ENCODE measurements at places on chromosomes 6 and 20.

DNA sequence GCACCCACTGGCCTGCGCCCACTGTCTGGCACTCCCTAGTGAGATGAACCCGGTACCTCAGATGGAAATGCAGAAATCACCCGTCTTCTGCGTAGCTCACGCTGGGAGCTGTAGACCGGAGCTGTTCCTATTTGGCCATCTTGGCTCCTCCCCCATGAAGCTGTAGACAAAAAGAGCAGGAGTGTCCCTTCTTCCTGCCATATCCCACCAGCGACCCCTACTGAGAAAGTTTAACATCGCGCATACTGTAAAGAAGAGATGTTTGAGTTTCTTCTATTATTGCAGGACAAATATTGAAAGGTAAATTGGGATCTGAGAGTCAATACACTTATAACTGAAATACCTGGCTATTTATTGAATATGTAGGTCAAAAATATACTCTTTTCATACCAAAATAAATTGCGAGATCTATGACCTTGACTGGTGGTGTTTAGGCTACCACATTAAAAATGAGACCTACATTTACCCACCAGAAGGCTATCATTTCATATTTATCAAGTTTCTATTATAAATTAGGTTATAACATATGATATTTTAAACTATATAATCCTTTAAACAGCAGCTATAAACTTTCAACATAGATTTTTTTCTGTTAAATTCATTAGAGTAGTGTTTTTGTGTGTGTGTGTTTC, 586.3 kb downstream of the HTR1B start:
- DNase-seq = no peak

DNA sequence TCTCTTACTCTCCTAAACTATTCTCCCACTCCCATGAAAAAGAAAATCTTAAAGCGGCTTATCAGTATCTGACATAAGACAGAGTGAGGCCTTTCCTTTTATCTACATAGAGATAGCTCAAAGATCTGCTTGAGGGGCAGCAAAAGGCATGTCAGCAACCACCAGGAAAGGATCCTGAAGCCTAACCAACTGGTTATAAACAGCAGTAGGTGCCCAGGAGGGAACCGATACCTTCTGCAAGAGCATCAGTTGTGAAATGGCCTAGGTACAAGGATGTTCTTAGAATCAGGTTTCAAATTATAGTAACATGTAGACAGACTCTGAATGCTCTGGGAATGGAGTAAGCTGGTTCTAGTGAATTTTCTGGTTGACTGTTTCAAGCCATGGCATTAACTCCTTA, 21.4 kb downstream of the JARID2 start:
- DNase-seq = no peak

DNA sequence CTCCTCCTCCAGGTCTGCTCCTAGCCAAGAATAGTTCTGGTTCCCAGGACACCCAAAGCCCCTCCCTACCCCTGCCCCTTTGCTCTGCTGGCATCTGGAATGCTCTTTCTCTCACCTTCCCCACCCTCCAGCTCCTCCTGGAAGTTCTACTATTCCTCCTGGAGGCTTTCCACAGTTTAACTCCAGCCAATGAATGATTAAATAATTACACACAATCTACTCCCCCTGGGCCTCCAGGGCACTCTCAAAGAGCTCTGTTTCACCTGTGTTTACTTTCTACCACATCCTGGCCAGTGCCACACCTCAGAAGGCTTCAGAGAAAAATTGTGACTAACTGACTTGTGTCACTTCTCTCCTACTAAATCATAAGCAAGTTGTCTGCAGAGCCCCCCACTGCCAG, 36.2 kb downstream of the GCM1 start:
- no peak for DNase-seq

DNA sequence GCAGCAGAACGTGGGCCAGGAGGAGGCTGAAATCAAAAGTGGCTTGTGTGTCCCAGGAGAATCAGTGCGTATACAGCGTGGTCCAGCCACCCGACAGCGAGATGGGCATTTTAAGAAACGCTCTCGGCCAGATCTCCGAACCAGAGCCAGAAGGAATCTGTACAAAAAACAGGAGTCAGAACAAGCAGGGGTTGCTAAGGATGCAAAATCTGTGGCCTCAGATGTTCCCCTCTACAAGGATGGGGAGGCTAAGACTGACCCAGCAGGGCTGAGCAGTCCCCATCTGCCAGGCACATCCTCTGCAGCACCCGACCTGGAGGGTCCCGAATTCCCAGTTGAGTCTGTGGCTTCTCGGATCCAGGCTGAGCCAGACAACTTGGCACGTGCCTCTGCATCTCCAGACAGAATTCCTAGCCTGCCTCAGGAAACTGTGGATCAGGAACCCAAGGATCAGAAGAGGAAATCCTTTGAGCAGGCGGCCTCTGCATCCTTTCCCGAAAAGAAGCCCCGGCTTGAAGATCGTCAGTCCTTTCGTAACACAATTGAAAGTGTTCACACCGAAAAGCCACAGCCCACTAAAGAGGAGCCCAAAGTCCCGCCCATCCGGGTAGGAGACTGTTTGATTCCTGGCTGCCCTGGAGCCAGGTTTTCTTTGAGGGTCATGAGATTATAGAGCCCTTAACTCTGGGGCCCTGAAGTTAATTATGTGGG, 75.3 kb downstream of the ASXL1 start:
- DNase-seq = no peak

DNA sequence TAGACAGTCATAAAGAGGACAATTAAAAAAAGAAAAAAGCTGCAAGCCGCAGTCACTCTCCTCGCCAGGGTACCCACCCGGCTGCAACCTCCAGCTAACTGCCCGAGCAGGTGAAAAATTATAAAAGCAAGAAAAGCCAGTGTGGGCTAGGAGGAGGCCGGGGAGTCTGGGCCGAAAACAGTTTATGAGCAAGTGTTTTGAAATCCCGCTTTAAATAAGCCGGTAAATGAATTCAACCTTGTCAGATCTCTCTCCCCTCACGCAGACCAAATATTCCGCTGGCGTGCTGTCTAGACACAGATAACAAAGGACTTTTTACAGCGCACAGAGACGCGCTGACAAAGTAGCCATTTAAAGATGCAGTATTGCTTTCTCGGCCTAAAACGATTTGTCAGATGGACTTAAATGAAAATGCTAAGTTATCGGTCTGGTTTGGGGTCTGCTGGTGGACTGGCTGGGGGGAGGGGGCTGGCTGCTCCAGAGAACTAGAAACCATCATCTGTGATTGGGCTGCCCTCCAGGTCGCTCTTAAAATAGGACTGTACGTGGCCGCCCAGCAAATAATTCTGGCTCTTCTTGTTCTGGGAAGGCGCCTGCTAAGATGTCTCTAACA, 24.6 kb downstream of the PMEPA1 start:
- DNase-seq = no peak

- no peak for DNase-seq
These were observed 24.5 kb downstream of the GCLC start for GRCh38 chr6:53520320-53520928.

GRCh38 chr20:8227293-8227692, 95.2 kb downstream of the PLCB1 start:
- no peak for DNase-seq

DNA sequence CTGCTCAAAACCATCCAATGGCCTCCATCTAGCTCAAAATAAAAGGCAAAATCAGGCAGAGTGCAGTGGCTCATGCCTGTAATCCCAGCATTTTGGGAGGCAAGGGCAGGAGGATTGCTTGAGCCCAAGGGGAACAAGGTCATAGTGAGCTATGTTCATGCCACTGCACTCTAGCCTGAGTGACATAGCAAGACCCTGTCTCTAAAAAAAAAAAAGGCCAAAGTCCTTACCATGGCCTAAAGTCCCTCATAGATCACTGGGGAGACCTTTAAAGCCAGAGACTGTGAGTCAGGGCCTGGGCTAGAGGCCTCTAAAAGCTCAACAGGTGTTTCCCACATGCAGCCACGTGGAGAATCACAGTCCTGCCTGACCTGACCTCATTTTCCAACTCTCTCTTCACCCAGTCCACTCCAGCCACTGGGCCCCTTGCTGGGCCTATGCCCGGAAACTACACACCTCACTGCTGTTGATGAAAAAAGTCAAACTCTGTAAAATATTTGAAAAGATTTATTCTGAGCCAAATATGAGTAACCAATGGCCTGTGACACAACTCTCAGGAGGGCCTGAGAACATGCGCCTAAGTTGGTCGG, 28.2 kb upstream of the TAB2 start:
- DNase-seq = no peak

DNA sequence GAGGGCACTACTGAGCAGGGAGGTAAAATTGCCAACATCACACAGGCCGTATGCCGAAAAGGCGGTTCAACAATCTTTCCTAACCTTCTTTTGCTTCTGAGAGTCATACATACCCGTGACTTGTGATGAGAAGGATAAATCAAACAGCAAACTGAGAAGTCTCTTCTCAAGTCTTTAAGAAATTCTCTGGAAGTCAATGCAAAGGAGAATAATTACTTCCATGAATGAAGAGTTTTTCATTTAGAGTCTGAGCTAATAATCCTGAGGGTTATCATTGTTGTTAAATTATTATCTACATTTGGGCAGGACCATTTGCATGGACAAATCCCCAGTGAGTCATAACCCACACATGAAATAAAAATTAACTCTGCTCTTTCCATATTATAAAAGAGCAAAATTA, 22.4 kb upstream of the ILRUN start:
- no peak for DNase-seq

- no peak for DNase-seq
These were observed 8.2 kb upstream of the BAG2 start for GRCh38 chr6:57163956-57164355.

DNA sequence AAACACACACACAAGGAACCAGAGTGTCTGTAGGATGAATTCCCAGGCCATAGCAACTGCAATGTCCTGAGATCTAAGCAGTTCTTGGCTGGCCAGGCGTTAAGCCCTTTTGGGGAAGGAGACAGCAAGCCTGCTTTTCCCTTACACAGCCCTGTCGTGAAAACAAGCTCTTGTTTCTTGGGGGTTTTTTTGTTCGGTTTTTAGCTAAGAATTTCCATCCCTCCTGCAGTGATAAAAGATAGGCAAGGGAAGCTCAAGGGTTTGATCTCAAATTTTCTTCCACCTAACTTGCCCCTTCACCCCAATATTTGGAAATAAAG, 1.5 kb downstream of the TNFRSF21 start:
- no peak for DNase-seq

DNA sequence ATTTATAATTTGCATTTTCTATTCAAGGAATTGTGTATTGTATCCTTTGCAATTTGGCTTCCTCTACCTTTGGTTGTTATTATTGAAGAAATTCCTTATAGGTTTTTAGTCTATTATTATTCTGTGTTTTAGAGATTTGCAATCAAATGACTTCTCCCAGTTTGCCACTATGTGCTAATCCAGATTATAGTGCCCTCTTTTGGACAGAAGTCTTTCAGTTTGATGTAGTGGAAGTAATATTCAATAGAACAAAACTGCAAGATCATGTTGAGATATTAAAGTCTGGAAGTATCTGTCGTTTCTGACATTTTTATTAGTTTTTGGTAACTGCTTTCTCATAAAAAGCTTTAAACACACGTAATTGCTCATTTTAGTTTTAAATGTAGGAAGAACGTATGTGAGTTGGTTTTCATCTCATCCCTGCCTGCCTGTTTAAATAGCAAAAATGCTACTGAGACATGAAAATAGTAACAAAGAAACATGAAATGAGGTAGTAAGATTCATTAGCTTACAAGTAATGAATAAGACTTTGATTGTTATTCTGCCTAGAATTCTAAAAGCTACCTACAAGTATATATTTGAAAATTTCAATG, 72.8 kb downstream of the RTN4IP1 start:
- no peak for DNase-seq

- no peak for DNase-seq
These were observed 7.6 kb downstream of the NKAIN4 start for GRCh38 chr20:63246490-63247288.

DNA sequence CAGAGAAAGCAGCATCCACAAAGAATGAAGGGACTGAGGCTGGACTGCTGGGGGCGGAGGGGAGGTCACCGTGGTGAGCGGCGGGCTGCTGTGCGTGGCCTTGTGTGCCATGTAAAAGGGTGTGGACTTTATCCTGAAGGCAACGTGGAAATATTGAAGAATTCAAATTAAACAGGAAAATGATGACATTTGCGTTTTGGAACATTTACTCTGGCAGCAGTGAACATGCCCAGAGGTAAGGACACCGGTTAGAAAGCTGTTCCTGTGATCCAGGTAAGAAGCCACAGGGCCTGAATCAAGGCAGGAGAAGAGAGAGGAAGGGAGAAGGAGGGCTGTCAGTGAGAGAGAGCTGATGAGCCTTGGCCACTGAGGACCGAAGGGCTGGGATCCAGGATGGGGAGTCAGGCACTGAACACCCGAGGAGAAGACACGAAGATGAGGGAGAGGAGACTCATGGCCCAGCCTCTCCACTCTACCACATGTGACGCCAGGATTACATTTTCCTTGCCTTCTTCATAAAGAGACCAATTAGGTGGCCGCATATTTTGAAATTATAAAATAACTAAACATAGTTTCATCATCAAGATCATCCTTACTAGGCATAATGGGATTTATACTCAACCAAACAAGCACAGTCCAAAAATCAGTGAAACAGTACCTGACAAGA, 58.4 kb downstream of the TRAM2 start:
- DNase-seq = no peak

GRCh38 chr6:114718186-114718585, 375.4 kb upstream of the HS3ST5 start:
- no peak for DNase-seq

DNA sequence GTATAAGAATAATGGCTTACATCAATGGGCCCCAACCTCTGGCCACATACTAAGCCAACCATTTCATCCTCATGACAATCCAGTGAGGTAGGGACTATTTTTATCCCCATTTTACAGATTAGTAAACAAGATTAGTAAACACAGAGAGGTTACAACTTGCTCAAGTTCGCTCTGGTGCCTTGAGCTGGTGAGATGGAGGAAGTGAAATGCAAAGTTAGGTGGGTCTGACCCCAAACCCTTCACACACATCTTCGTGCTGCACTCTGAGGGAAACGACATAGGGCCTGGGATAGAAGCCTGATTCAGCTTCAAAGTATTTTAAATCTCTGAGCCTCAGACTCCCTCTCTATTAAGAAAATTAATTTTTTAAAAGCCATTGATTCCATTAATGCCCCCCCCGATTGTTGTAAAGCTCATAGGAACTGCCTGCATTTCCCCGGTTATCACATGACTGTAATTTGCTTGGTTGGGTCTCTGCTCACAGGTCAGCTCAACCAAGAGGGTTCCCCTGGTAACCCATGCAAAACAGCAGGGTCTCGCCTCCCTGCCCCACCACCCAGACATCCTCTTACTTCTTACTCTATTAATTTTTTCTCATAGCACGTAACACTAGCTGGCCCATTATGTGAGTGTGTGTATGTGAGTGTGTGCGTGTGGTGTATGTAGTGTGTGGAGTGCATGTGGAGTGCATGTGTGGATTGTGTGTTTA, 221.2 kb downstream of the MAFB start:
- no peak for DNase-seq

GRCh38 chr6:166809721-166810120, 146.6 kb downstream of the RNASET2 start:
- no peak for DNase-seq

Measured in activated CD8-positive, alpha-beta memory T cell treated with anti-CD3 and anti-CD28 coated beads for 24 hours (primary cell).